ENCODE measurements at places on chromosomes 16 and 17.

DNA sequence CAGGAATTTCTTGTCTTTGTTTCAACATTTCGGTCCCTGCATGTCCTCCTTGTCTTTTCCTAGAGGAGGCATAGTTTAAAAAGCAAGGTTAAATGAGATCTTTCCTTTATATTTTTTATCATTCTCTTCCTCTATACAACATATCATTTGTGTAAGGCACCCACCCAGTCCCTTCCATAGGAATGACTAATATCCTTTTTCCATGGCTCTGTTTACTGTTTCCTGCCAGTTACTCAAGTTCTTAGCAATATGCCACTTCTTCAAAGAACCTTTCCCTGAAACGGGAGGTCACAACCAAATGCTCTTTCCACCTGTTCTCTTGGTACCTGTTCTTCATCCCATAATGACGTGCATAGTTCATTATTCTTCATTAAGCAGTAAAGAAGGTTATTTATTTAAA is 1237.1 kb upstream of the GOT2 start:
- DNase-seq: no peak

GRCh38 chr17:43702637-43703036 is 40.9 kb upstream of the MEOX1 start:
- no peak for DNase-seq

DNA sequence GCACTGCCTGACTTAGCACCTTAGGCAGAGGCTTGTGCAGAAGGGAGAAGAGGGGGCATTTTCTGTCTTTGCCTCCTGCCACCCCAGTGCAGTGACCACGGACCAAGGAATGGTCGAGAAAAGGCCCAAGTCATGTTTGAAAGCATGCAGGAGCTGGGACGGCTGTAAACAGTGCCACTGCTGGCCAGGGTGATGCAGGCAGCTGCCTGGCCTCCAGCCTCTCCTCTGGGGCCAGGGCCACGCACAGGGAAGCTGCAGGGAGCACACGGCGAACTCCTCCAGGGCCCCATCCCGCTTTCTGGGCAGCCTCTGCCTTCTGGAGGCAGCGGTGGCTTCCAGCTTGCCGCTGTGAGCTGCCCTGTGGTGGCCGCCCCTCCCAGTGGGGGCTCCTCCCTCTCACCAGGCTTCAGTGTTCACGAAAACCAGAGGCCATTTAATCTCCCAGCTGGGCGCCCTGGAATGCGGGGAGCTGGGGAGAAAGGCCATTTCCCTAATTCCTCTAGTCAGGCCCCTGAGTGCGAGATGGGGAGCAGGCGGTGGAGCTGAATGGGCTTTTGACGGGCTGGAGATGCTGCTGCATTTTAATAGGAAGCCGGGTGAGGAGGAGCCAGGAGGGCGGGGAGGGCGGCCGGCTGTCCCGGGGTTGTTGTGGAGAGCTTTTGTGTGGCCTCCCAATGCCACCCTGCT is 28.7 kb upstream of the DNAI2 start:
- DNase-seq: no peak

GRCh38 chr16:4783951-4784336 is 4.2 kb downstream of the SEPTIN12 start:
- no peak for DNase-seq

GRCh38 chr16:78942625-78943245 is 657.8 kb downstream of the MAF start:
- no peak for DNase-seq

DNA sequence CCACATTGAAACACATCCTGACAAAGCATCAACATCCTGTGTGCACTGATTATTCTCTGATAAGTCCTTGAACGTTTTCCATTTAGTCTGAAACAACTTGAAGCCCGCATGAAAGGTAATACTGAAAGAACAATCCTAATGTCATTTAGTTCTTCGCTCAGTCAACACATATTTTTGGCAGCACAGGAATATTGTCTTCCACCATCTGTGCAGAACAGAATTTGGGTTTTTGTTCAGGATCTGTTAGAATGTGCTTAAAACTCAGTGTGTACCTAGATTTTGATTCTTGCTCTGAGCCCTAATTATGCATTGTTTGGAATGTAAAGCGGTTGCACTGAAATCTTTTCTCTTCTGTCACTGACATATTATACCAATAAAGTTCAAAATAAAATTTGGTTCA is 1036.6 kb downstream of the CDH11 start:
- DNase-seq: no peak

DNA sequence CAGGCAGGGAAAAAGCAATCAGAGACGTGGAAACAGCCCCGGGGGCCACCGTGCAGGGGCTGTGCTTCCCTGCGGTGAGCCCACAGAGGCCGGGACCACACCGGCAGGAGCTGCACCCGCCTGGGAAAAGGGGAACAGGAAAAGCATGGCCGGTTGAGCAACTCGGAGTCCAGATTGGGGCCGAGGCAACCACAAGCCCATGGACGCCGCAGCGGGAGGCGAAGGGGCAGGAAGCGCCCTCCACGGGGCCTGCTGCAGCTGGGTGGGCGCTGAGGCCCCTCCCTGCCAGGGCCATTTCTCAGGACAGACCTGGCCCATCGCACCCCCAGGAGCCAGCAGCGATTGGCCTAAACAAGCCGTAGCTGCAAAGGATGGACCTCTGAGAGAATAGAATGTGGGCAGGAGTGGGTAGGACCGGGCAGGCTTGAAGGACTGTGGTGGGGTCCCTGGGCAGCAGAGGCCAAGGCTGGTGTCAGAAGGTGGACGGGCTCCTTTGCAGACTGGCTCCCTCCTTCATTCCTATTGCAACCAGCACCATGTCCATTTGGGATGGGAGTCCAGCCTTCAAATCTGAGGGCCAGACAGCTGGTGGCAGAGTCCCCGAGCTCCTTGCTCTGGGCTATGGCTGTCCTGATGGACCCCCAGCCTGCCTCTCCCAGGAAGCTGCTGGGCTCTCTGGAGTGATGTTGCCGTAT is 30.4 kb downstream of the COX4I1 start:
- DNase-seq: no peak

DNA sequence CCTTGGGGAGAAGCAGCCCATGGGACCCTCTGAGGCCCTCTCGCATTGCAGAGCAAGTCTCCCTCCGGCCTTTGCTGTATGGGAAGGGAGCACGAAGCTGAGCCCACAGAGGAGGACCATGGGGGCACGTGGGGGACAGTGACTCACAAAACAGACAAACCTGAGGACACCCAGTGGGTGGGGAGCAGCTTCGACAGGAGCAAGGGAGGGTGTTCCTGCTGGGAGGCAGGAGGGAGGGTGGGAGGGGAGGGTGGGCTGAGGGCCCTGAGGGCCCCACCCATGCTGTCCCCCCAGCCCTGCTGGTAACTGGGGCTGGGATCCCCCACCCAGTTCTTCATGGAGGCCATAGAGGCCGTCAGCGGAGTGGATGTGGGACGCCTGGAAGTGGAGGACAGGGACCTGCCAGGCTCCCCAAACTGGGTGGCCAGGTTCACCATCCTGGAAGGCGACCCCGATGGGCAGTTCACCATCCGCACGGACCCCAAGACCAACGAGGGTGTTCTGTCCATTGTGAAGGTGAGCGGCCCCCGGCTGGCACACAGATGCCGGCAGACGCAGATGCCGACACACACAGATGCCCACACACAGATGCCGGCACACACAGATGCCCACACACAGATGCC is 12.5 kb downstream of the SLC22A31 start:
- DNase-seq: no peak

- DNase-seq: no peak
Measured at GRCh38 chr16:78317564-78318240, 218.2 kb downstream of the WWOX start.

DNA sequence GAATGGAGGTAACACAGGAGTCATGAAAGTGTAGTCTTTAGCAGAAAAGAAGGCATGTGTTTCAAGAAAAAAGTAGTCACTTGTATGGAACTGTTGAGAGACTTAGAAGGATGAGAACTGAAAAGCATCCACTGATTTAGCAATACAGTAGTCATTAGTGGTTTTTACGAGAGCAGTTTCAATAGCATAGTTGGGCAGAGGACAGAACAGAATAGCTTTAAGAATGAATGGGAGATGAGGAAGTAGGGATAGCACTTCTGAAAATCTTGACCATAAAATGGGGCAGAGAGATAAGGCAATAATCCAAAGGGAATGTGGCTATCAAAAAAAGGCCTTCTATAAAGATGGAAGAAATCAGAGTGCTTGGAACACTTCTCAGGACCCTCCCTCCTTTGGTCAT is 64.8 kb upstream of the C17orf78 start:
- DNase-seq: no peak

DNA sequence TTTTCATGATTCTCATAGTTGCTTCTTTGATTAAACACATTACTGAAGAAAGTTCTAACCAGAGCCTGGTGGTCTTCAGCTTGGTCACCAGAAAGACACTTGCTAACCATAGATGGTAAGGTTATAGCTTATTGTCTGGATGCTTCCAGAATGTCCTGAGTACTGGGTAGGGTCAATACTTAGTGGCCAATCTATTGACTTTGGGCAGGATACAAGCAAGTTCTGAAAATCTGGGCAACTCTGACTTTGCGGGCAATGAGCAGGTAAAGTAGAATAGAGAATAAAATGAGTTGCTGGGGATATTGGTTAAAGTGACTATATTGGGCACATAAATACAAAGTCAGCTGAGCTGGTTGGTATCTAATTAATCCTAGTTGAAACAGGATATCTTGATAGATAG is 63.0 kb downstream of the ABCA8 start:
- no peak for DNase-seq

GRCh38 chr16:81841722-81842121 is 62.6 kb downstream of the PLCG2 start:
- no peak for DNase-seq
